ENCODE measurements at places on chromosomes 7 and 10. TPM values are rescaled to one million over a fixed set of nuclear protein-coding genes. Genes with fewer than 3 reads are reported as not detected.

DNA sequence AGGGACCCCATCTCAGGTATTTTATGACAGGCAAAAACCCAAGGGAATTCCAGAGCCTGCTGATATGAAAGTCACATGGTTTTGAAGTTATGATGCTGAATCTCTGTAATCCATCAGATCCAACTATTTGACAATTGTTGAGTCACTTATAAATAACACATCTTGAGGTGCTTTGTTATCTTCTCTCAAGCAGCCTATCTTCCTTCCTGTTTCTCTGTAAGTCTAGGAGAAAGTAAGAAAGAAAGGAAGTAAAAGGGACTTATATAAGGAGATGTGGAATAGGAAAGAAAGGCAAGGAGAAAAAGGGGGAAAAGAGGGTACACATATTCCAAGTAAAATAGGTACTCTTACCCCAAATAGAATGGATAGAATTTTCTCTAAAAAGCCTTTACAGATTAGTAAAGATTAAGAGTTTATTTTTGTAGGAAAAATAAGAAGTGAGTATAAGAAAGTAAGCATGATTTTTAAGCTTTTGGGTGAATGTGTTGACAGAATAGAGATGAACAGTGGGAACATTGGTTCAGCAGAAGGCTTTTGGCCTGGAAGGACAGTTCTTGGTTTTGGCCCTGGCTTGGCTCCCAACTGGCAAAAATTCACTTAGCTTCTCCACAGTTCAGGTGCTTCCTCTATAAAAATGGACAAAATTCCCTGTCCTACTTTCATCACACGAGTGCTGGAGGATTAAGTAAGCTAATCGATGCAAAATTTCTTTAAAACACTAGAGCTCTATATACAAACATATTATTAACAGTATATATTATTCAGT, 39.6 kb upstream of the ANK3 start:
- no peak for DNase-seq

DNA sequence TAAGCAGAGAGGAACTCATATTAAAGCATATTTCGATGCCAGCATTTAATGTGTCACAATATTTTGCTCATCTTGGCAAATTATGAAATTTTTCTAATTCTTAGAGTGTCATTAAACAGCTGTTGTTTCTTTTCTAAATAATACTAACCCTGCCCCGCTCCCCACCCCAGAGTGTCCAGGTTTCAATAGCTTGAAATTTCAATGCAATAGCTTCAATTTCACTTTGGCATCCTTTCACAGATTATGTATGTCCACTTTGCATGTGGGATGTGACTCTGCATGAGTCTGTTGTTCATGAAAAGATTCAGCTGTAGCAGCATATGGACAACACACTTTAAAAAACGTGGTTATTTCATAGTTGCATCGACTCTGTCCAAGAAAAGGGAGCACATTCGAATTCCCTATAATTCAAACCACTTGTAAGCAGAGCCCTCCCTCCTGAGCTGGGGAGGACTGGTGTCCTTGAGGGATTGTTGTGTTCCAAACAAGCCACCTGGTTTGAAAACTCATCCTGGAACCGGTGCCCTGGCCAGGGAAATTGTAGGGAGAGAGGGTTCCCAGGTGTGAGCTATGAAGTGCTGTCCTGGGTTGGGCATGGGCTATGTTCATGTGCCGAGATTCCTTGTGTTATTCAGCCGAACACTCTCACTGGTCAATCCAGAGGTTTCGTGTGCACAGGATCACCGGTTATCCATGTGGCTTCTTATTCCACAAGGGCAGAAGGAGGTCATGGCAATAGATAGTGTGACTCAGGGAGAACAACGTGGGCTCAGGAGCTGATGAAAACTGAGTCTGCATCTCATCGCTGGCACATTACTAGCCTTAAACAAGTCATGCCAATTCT, 64.6 kb upstream of the CREB5 start:
- no peak for DNase-seq

- DNase-seq: no peak
Measured at GRCh38 chr10:614790-615582, 74.5 kb downstream of the DIP2C start.

DNA sequence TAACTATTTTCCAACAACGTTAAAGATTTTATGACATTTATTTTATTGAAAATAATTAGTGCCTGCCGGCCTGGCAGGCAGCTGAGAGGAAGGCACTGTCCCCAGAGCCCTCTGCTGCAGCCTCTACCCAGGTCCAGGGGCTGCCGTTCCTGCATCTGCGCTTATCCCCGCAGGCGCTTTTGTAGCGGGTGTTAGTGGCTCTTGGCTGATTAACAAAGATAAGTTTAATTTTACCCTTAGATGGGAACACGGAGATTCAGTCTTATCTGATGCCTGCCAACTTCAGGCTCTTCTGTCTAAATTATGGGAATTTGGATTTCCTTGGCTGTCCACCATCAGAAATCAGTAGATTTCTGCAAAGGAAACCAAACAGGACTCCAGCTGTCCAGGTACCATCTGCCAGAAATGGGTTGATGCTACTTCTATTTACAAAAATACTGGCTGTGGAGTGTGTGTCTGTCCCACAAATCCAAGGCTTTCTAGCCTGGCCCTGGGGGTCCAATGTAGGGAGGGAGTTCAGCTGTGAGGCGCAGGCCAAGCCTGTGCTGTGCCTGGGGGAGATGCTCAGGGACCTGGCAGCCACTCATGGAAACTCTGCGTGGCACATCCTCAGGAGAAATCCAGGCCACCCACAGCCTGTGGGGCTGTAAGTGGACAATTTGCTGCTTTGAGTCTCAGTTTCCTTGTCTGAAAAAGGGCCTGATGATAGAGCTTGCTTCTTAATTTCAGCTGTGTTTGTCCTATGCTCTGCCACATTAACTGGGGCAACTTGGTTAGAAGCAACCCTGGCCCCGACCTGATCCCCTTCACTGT, 62.0 kb upstream of the IGFBP3 start:
- no peak for DNase-seq

CTAGE15 gene
- polyA plus RNA-seq: 1.4 TPM

DNA sequence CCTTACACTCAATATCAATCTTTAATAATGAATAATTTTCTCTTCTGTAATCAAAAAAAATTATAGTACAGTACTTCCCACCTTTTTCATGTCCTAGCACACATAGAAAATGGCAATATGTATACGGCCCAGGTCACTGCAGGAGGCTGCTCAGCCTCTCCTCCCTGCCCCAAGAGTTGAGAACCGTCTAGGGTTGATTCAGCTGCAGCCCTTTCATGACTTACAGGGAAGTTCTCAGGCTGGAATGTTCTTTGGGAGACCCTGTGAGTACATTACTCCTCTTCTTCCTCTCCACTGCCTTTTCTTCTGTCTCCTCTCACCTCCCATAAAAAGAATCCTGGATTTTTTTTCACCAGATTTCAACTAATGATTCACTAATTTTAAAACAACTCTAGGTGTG, 180.0 kb downstream of the HDAC9 start:
- no peak for DNase-seq

GRCh38 chr10:13993673-13994089, 337.0 kb downstream of the FRMD4A start:
- no peak for DNase-seq

OPN1SW gene
- polyA plus RNA-seq: 1.5 TPM

DNA sequence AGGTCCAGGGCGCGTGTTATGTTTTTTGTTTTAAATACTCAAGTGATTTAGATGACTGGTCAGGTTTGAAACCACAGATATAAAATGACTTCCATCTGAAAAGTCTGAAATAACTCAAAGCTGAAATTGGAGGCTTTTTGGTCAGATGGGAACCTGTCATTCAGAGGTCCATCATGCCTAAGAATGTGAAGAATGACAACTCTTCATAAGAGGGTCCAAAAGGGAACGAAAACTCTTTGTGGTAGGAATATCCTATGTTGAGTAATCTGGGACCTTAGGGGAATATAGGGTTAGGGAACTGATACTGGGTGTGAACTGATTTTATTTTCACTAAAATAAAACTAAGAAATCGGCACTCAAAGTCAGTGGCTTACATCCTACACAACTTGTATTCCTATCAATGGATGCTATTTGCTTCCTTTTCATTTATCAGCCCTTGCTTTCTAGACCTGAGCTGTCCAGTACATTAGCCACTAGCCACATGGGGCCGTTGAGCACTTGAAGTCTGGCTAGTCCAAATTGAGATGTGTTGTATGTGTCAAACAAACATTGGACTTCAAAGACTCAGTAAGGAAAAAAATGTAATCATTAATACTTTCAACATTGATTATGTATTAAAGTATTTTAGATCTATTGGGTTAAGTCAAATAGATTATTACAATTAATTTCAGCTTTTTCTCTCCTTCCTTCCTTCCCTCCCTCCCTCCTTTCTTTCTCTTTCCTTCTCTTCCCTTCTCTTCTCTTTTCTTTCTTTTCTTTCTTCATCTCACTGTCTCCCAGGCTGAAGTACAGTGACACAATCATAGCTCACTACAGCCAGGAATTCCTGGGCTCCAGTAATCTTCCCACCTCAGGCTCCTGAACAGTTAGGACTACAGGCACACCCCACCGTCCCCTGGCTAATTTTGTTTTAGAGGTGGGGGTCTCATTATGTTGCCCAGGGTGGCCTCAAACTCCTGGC, 56.5 kb upstream of the KDM7A start:
- no peak for DNase-seq

All from left renal cortex interstitium (tissue), 4 donors.